Activated CD8-positive, alpha-beta memory T cell treated with anti-CD3 and anti-CD28 coated beads for 4 hours (primary cell): ENCODE measurements at places on chromosomes 11 and 22.

DNA sequence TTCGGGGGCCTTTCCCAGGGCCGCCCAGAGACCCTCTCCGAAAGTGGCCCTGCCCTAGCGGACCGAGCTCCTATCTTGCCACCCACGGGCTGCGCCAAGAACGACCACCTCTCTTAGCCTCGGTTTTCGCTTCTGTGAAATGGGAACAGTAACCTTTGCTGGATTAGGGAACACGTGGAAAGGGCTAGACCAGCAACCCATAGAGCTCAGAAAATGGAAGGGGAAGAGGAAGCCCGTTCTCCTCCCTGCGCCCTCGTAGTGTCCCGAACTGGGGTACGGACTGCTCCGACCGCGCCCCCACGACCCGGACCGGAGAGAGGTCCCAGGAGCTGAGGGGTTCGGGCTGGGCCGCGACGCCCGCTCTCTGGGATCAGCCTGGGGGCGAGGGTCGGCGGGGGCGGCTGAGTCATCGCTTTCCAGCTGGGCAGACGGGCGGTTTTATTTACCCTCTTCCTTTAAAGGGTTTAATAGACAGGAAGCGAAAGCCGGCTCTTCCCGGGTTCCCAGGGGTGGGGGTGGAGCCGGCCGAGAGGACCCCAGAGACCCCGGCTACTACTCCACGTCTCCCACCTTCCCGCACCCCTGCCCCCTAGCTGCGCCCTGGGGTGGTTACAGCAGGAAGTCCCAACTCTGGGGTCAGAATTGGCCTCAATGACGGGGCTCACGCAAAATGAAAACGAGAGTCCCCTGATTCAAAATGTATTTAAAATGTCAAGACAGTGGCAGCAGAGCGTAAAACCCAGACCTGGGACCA is 907 bp upstream of the PHLDA2 start:
- no peak for DNase-seq

DNA sequence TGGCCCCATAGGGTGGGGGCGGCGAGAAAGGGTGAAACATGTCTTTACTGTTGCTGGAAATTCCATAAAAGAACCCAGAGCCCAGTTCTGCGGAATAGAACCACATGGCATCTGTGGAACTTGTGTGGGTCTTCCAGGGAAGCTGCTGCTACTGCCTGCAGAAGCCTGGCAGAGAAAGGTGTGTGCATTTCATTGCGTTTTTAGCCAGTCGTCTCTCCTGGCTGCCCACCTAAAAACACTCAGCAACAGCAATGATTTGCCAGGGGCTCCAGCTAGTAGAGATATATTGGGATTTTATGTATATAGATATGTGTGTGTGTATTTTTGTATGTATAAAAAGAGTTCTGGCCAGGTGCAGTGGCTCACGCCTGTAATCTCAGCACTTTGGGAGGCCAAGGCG is 127.2 kb upstream of the TBCEL start:
- DNase-seq, result no peak

DNA sequence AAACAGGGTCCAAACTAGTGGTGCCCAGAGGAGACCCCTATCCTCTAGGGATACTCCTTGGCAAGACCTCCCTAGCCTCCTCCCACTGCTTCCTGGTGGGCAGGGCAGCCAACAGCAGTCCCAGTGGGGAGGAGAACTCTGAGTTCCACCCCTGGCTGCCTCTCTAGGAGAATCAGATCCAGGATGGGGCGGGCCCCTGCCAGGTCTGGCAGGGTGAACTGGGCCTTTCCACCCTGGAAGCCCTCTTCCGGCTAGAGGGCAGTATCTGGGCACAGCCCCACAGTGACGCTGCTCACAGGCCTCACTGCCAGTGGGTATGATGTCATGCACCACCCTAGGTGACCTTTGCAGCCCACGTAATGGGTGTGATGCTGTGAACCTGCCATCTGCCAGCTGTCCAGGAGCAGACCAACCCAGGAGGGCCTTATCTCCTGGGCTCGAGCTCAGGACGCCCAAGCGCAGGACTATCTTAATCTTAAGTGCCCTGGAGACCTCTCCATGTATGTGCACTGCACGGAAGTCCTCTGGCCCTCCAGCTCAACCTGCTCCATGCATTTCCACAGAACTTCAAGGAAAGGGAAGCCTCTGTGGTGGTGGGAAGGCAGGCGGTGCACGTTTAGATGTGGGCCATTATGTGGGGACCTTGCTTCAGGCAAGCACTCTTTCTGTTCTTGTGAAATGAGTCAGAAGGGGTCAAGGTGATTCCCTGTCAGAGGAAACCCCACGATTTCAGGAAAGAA is 31.8 kb upstream of the FCHSD2 start:
- no peak for DNase-seq

DNA sequence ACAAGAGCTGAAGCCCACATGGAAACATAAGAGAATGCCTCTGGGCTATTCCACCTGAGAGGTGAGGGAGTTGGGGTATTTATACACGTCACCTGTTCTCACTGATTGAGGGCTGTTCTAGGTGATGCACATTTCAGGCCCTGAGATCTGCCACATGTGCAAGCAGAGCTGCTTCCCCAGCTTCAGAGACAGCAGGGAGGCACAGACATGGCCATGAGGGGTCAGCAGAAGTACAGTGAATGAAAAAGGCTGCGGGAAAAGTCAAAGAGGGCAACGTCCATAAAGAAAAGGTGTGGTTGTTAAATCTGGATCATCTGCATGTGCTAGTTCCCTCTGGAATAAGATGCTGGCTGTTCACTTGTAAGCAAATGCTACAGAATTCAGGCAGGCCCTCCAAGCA is 75.4 kb downstream of the GAB4 start:
- DNase-seq, result no peak

DNA sequence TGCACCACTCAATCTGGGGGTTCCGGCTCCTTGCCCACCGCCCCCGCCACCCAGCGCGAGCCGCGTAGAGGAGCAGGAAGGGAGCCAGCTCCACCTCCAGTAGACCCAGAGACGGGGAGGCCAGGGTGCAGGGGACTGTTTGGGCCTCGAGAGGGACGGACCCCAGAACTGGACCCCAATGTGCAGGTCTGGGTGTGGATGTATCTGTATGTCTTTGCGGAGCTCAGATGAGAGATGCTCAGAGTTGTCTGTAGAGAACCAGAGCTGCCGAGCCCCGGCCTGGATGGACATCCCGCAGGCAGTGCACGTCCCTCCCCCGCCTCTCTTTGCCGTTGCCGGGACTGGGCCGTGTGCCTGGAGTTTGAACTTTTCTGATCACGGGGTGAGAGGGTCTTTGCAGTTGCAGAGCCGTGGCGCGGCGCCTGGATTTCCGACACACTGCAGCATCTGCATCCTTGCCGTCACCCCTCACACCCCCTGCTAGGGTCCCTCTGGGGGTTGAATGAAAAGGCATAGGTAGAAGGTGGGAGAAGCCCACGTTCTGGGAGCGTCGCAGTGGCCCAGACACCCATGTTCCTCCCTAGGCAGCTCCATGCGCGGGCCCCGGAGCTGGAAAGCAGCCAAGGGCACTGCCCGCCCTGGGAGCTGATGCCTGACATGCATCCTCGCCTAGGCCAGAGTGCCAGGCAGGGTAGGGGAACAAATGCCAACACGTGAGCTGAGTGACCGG is 105.2 kb downstream of the KCNQ1 start:
- no peak for DNase-seq

GRCh38 chr11:74680035-74680671 is 51.1 kb downstream of the CHRDL2 start:
- DNase-seq, result no peak

DNA sequence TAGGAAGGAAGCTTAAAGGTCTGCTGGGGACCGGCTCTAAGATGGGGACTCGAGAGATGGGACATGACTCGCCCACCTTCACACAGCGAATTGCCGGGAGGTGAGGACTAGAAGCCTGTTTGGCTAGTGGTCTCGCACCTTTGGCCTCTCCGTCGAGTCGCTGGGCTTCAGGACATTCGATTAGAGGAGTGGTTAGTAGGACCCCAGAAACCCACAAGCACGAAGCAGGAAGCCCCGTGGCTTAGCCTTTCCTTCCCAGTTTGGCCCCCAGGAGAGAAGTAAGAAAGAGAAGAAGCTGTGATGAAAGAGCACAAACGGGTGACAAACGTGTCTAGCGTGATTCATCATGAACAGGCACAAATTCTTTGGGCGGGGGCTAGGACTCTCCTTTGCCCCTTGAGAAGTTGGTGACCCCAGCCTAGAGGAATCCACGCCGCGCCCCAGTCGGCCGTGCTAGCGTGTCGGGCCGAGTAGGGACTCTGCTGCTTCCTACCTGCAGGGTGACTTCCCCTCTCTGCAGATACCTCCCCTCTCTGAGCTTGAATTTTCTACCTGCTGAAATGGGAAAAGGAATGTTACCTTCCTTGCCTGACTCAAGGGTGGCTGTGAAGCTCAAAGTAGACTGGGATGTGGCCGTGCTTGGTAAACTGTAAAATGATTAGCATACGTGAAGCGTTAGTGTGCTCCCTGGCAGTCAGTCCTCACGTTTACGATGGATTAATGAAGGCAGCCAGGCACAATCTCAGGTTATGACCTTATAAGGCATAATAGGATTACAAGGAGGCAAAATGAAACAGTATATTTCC is 1.1 kb upstream of the ADM start:
- DNase-seq, result no peak

DNA sequence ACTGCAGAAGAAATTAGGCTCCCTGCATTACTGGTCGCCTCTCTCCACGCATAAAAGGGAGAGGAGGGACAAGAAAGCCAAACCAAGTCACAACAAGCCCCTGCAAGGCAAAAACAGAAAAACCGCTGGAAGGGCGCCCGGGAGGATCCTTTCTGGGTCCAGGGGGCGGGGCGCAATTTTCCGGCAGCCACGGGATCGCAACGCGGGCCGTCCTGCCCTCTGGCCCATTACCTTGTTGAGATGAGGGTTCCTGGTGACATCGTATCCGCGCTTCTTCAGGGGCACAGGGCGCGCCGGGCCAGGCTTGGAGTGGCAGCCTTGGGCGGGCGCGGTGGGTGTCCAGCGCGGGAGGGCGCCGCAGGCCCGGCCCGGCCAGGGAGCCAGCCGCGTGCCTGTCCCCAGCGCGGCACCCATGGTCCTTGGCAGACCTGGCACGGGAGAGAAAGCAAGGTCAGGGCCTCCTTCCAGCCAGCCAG is 847 bp downstream of the ME3 start:
- DNase-seq, result no peak

GRCh38 chr11:118042796-118043195 is 34.1 kb upstream of the TMPRSS4 start:
- no peak for DNase-seq

DNA sequence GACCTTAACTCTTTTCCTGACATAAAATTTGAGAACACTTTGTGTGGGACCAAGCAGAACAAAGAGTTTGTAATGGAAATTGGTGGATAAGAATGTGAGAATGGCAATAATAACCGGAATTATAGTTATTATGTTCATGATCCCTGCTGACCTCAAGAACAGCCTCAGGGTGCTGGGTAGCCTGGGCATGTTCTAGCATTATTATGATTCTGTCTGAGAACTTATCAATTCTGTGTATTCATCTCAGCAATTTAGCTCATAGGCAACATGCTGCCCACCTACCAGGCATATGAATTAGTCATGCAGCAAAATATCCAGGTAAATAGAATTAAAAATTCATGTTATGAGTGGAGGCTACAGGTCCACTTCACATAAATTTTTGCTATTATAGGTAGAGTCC is 61.9 kb downstream of the CTSC start:
- no peak for DNase-seq

DNA sequence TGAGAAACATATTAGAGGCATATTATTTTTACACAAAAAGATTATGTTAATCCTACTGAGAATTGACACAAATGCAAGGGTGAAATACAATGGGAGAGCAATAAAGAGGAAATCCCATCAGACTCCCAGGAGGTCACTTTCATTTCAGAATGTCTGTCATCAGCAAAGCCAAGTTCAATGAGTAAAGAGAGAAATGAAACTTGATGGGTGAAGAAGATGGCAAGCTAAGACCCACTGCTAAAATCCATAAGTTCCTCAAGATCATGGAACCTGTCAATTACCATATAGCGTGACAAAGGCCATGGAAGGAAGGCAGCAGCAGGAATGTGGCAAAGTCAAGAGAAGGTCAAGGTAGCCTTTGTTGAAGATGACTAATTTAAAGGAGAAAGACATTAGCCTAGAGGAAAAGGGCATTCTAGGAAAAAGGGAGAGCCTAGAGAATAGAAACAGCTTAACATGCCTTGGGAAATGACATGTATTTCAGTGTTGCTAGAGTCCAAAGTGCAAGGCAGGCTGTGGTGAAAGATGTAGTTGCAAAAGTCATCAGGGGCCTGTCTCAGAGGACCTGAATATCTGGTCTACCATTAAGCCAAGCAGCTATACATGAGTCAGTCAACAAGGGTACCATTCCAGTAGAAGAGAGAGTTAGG is 43.1 kb downstream of the FAM168A start:
- DNase-seq, result no peak

DNA sequence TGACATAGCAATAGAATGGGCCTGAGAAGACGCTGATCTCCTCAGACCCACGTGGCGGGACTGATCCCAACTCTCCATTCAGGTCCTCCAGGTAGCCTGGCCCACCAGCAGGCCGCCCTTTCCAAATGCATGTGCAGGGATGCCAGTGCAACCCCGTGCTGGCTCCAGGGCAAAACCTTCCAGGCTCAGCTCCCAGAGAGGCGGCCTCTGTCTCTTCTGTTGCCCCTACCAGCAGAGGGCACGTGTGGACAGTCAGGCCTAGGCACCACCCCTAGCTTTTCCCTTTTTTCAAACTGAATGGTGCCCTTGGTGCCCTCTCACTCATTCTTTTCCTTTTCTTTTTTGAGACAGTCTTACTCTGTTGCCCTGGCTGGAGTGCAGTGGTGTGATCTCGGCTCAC is 121.7 kb downstream of the OSBP2 start:
- no peak for DNase-seq

DNA sequence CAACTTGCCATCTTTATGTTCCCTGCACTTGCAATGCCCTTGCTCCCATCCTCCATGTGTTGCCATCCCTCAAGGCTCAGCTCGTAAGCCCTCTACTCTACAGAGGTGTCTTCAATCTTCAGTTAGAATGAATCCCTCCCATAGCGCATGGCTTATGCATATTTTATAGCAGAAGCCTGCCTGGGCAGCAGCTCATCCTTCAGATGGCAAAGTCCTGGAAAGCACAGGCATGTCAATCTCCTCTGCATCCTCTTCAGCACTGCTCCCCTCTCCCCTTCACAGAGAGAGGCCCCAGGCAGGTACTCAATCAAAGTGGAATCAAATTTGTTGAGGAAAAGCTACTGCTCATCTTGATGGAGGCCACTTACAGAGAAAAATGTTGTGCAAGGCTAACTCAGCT is 31.1 kb upstream of the ABCC8 start:
- DNase-seq, result no peak

GRCh38 chr11:8335683-8336082 is 72.0 kb upstream of the LMO1 start:
- no peak for DNase-seq

DNA sequence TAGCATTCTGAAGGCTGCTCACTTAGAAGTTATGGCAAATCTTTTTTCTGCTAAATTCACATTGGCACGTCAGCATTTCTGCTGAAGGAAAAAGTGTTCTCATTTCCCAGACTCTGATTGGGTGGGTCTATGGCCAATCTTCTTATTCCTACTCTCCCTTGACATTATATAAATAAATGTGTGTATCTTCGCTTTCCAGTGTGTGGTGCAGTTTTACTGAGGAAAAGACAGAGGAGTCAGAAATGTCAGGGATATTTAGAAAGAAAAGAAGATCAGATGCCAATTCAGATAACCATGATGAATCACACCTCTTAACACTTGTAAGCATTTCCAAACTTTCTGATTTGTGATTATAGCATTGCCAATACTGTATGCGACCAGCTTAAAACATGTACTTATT is 3.2 kb upstream of the BDNF start:
- DNase-seq, result no peak
